ENCODE measurements at places on chromosomes 11 and 22.

GRCh38 chr11:35114906-35115687 lies 23.9 kb upstream of the CD44 start:
- DNase-seq = no peak

DNA sequence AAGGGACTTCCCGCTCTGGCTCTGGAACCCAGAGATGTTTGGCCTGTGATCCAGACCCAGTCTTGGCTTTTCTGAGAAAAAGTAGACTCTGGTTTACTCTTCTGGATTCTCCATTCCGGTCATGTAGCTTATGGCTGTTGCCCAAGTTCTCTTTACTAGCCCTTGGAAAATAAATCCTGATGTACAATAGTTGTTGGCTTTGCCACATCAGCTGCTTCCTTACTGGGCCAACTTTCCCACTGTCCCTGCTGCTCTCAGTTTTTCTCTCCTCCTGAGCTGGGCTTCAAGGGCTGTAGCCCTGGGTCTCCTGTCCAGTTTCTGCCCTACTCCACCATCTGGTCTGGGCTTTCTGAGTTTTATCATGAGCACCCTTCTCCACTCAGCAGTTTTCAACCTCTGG lies 12.5 kb downstream of the PATZ1 start:
- no peak for DNase-seq

DNA sequence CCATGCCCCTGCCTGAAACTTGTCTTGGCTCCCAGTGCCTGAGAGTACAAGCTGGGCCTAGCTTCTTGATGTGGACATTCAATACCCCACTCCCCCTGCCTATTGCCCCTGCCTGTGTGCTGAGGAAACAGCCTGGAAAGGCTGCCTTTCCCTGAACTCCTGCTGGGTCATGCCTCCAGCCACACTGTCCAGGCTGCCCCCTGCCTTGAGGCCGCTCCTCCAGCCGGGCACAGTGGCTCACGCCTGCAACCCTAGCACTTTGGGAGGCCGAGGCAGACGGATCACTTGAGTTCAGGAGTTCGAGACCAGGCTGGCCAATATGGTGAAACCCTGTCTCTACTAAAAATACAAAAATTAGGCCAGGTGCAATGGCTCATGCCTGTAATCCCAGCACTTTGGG lies 10.1 kb downstream of the CCS start:
- no peak for DNase-seq

DNA sequence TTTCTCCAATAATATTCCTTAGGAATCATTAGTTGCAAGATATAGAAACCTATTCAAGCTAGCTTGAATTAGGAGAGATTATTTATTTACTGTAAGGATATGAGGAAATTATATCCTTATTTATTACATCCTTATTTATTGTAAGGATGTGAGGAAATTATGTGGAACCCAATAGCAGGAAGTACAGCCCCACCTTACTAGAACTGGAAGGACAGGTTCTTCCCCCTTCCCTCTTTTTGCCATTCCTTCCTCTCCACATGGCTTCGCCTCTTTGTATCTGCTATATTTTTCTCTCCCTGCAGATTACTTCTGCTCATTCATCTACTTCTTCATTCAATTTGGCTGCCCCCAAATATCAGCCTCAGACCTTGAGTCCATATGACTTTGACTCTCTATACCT lies 49.5 kb upstream of the B3GNT6 start:
- no peak for DNase-seq

DNA sequence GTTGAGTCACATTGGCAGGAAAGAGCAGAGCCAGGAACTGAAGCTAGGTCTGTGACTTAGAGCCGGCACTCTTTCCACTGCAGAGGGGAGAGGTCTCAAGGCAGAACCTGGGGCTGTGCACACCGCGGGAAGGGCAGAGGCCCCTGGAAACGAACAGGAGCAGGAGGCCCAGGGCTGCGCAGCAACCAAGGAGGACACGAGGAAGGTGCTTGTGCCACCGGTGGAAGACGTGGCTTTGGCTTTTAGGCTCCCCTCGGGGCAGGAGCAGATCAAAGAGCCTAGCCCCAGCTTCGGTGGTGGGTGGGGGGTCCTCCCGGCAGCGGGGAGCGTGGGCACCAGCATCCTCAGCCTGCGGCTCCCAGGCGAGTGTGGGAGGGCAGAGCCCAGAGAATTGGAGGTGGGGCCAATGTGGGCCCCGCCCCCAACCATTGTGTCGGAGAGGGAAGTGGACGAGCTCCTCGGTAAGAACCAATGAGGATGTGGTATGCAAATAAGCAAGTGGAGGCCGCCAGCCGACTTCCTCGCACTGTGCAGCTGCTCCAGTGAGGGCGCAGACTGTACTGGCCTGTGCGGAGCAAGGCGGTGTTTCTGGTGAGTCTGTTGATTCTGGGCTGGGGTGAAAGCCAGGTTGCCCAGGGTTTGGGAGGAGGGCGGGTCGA lies at the start of gene CCDC116:
TSS of gene CCDC116 (plus strand) at position 524 of the 659 bp plus-strand sequence. CDS start 422 bp downstream, outside the sequence.
- peak; percentile 68 for DNase-seq

DNA sequence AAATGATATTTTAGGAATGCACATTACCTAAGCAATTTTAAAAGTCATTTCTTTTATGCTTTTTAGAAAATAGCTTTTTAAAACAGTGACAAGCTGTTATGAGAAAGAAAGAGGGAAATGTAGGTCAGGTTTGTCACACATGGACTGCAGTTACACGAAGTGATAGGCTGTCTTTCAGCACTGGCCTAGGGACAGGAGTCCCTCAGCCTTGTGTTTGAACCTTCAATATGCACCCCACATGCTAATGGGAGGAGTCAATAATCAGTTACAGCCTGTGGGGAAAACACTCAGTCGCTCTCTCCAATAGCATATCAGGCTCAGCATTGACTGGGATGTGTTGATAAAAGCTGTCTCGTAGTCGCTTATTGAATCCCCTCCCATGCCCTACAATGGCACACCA lies 45.8 kb downstream of the DNAJC24 start:
- DNase-seq = no peak

Data from activated naive CD4-positive, alpha-beta T cell treated with anti-CD3 and anti-CD28 coated beads, Interleukin-2, amount 10 ng/mL, durations not matched to agents 7 days and 5 days (primary cell).